ENCODE measurements at places on chromosomes 3 and 15.

DNA sequence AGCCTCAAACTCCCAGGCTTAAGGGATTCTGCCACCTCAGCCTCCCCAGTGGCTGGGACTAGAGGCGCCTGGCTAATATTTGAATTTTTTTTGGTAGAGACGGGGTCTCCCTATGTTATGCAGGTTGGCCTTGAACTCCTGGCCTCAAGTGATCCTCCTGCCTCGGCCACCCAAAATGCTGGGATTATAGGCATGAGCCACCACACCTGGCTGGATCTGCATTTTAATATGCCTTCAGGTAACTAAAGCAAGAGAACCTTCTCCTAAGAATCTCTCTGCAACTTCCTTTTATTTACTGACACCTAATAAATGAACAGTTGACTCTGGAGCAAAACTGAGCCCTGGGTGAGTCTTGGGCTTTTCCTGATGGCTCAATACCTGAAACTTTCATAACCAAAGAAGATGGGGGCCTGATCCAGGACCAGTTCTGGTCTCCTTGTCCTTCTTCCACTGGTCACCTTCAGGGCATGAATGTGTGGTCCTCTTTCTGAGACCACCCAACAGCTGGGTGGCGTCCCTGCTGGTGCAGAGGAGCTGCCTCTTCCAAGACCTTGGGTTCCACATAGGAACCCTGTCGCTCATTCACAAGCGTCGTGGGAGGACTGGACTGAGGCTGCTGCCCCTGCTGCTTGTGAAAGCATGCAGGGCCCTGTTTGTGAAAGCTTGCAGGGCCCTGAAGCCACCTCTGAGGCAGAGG, 28.2 kb downstream of the CCR9 start:
- DNase-seq: no peak

DNA sequence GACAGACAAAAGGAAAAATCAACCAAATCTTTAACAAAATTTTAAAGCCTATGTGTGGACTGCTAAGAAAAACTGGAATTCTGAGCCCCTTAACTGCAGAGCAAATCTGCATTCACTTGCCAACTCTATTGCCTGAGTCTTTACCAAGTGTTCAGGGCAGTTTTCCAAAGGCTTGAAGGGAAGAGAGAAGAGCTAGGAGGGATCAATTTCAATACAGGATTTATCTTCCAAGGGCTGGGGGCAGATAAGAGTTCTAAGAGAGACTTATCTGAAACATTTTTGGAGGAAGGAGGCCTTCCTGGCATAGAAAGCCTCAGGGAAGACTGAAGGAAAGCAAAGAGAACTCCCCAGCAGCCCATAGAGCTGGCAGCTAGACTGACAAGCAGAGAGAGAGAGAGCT, 31.4 kb upstream of the LSAMP start:
- no peak for DNase-seq

DNA sequence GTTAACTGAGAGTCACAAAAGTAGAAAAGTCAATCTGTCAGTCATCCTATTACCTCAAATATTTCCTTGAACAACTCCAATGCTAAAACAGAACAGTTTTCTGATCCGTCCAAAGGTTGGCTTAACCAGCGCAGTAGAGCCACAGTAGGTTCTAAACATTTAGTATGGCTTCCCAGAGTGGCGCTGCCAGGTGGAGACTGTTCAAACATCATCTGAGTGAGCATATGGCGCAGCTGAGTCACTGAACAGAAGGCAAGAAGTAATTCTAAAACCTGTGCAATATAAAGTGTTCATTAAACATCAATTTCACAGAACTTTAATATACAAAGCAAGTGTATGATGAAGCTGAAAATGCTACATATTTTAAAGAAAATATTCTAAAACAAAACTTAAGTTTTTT, 19.9 kb downstream of the CIP2A start:
- no peak for DNase-seq

DNA sequence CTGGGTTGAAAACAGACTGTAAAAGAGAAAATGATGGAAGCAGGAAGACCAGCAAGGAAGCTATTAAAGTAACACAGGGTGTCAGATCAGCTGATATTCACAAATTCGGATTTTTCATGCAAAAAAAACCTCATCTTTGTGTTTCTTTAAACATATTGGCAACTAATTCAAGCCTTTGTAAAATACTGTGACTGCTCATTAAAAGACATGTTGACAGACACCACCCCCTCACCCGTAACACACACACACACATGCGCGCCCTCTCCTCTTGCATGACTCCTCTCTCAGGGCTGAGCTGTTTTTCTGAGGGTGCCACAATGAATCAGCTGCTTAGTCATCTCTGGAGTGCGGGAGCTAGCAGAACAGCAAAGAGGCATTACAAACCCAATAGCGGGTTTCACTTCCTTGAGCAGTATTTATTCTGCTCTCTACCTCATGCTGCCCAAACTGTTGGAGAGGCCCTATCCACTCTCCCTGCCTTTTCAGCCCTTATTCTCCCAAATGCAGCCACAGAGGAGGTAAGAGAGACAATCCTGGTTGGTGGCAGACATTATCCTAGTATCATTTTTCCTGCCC, 35.8 kb upstream of the CCDC80 start:
- peak; percentile 84 for DNase-seq

DNA sequence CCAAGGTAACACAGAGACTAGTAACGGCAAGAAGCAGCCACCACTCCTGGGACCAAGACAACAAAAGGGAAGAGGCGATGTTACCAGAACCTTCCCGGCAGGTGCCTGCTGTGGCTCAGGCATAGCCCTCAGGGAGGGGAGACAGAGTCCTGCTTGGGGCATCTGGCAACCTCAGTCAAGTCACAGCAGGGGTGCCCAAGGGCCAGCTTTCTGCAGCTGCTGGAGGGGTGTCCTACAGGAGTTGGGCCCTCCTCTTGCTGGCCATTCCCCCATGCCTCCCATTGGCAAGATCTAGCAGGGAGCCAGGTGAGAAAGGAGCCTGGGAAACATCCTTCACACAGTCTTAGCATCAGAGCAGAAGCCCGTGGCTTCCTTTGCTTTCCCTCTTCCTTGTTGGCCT, 197.3 kb upstream of the IL12A start:
- no peak for DNase-seq

GRCh38 chr15:29208352-29208751, 61.3 kb downstream of the NSMCE3 start:
- DNase-seq: no peak

GRCh38 chr15:34609102-34610057, 25.9 kb upstream of the GOLGA8B start:
- no peak for DNase-seq

DNA sequence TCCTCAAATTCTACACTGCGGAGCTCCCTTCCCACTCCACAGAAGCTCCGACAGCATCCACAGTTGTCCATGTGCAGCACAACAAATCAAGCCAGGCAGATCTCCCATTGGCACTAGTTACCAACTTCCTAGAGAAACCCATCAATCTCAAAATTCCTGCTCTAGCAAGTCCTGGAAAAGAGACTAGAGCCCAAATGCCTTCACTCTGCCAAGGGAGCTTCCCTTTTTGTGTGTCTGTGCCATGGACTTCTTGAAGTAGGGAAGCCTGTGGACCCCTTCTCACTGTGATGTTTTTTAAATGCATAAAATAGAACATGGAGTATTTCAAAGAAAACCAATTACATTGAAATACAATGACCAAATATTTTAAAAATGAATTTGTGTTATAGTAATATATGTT, 59.1 kb downstream of the TGFBR2 start:
- DNase-seq: no peak
